Suprapubic skin (tissue), 4 donors: ENCODE measurements at places on chromosomes 1 and 21. TPM values are rescaled to one million over a fixed set of nuclear protein-coding genes. Genes with fewer than 3 reads are reported as not detected.

- no peak for DNase-seq
These were observed 45.0 kb upstream of the AIM2 start for GRCh38 chr1:159121526-159121925.

Gene PCSK9
- total RNA-seq, result 0.38 TPM

DNA sequence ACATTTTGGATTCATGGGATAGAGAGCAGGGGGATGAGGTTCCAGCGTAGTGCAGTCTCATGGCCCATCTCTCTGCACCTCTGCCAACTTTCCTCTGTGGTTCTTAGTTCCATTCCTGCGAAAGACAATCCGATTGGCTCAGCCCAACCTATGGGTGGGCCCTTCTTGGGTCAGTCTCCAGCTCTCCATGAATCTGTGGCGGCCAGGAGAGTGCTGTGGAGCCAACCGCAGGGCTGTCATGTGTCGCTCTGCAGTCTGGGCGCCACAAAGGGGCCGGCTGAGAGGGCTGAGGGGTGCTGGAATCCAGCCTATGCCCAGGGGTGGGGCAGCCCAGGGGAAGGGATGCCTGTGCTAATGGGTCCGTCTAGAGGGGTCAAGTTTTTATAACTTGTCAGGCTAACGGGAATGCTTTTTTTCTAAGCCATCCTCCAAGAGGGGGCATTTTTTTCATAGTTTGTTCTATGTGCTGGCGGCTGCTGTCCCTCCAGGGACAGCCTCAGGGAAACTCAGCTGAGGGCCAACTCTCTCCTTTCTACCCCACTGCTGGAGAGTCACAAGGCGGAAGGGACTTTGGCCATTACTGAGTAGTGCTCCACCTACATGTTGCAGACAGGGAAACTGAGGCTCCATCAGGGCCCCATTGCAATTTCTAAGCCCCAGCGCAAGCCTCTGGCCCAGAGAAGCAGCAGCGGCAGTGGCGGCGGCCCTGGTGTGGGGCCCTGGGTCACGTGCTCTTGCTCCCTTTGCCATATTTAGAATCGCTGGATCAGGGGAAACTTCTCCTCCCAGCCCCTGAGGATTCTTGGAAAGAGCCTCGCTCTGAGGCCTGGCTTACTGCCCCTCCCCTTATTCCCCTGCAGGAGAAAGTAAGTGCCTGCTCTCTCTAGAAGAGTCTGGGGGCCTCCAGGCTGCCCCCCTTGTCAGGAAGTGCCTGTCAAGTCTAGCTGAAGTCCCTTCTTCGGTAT lies 23.4 kb downstream of the KCNQ4 start:
- no peak for DNase-seq

DNA sequence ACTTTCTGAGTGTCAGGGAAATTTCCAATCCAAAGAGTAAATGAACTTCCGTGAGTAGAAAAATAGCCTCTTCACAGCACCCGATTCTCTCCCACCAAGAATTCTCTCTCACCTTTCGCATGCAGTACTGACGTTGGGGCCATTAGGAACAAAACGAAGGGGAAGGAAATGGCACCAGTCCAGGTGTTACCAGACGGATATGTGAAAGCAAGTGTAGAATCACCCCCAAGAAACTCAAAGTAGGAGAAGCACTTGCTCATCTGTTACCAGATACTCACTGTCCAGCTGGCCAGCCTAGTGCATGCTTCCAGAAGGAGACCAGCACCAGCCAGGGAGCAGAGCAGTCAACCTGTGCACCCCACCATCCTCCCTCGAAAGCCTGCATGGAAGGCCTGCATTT lies 55.1 kb downstream of the ITPKB start:
- DNase-seq, result no peak

Gene ACTN2
- not detected for total RNA-seq

DNA sequence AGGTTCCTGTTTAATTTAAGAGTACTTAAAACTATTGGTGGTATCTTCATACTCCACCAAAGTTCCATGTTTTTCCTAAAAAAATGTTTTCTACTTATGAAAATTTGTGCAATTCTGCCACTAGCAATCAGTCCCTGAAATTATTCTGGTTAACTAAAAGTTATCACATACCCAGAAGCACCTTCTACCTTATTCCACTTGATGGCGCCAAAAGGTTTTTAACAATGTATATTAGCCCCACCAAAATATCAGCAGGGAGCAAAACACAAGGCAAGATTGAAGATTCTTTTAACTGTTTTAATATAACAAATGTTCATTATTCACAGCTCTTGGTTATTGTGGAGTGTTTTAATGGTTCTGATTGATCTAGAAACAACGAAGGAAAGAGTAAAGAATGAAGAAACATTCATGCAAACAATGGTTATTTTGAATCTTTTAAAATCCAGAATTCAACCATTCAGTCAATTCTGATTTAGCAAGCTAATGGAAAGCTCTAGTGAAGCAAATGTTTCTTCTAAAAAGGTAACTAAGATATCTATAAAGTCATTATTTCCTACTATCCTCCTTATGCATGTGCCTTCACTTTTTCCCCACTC lies 67.2 kb downstream of the TTLL7 start:
- DNase-seq, result no peak

GRCh38 chr21:16058896-16059295 lies 329.1 kb downstream of the USP25 start:
- DNase-seq, result no peak

DNA sequence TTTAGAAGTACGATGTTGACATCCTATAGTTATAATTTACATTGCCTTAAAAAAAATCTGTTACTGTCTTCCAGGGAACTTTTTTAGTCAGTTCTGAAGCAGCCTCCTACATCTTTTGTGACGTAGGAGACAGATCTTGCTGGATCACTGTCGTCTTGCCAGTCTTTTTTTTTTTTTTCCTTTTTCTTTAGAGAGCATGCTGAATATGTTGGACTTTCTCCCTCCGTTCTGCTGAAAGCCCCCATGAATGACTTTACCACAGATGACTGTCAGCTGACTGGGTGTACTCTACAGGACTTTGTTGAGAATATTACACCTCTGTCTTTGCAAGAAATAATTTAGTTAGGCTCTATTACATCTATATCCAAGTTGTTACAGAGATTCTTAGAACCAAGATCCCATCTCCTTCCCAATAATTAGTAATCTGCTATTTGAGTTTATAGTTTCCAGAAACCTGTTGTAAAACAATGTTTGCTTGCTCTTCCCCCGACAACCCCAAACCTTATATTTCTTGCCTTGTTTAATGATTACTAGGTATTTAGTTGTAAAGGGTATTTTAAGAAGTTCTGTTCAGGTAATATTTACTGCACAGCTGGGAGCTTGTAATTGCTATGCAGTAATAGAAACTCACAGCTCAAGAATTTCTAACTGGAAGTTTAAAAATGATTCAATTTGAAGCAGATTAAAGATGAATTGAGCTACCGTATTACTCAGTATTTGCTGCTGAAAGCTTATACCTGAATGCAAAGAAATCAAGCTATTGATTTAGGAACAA lies 61.8 kb downstream of the RASAL2 start:
- no peak for DNase-seq

GRCh38 chr1:154857441-154858215 lies 12.5 kb downstream of the KCNN3 start:
- no peak for DNase-seq

GRCh38 chr1:218412171-218412570 lies 67.0 kb downstream of the TGFB2 start:
- DNase-seq, result no peak

Gene MFN2
- 146 TPM for total RNA-seq

DNA sequence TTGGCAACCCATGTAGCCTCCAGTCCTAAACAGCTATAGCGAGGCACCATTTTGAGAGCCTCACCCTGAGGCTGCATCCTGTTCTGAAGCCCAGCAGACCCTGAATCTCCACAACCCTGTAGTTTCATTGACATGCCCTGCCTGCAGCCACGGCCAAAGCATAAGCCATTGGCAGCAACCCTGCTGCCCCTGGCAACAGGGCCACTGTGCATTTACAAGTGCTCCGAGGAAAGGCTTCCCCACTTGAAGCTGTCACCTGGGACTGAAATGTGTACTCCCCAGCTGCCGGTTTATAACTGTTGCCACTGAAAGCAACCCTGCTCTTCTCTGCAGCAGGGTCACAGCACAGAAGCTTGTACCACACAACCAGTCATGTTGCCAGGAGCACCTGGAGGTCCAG lies 124.2 kb upstream of the OLFM3 start:
- DNase-seq, result no peak

DNA sequence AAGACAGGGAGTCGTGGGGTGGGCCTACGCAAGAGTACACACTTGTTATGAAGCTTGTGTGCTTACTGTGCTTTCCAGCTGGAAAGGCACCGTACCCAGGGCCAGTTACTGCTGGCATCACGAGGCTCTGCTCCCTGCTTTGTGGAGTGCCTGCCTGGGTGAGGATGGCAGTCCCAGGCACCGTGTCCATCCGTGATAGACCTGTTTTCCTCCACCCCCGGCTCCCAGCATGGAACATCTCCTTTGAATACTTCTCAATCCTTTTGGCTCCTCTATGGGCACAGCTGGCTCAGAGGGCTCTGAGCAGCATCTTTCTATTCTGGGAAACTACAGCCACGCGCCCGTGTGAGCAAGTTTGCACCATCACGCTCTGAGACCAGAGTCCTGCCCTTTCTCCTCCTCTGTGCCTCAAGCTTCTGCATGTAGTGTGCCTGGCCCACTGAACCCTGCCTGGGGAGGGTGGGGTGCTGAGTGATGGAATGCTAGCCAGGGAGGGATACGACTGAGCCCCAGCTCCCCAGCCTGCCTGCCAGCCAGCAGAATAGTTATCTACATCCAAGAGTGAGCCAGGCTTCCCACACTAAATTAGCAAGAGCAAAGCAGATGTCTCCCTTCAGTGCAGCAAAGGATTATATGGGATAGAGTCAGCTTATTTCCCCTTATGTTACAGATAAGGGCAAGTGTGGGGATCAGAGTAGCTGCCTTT lies 7.1 kb upstream of the TNR start:
- no peak for DNase-seq

GRCh38 chr1:24911651-24912155 lies 18.4 kb downstream of the RUNX3 start:
- no peak for DNase-seq

Gene SPAG17
- total RNA-seq, result 2.3 TPM

Gene C2CD4D
- 7.3 TPM for total RNA-seq

DNA sequence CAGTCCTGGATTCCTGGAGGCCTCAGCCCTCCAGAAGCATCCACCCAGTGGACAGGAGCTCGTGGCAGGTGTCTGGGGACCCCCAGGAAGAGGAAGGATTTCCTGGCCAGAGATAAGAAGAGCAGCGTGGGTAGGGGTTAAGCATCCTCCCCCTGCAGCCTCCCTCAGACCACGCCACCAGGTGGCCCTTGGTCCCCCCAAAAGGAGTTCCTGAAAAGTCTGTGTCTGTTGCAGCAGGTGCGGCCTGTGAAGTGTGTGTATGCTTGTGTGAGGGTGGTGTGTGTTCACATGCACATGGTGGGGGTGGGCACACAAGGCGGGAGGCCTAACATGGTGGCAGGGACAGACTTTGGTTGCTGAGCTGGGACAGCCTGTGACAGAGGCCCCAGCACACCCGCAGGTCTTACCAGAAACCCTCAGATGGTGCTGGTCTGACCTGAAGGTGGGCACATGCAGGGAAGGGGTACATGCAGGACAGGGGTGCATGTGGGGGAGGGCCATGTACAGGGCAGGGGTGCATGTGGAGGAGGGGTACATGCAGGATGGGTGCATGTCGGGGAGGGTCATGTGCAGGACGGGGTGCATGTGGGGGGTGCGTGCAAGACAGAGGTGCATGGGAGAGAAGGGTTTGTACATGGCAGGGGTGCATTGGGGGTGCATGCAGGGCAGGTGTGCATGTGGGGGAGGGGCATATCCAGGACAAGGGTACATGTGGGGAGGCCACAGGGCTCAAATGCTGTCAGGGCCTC lies 18.2 kb upstream of the RUNX3 start:
- no peak for DNase-seq

GRCh38 chr1:197081117-197081753 lies 14.2 kb upstream of the F13B start:
- DNase-seq, result no peak

- no peak for DNase-seq
These were observed 82.0 kb downstream of the KCNK1 start for GRCh38 chr1:233695901-233696300.

DNA sequence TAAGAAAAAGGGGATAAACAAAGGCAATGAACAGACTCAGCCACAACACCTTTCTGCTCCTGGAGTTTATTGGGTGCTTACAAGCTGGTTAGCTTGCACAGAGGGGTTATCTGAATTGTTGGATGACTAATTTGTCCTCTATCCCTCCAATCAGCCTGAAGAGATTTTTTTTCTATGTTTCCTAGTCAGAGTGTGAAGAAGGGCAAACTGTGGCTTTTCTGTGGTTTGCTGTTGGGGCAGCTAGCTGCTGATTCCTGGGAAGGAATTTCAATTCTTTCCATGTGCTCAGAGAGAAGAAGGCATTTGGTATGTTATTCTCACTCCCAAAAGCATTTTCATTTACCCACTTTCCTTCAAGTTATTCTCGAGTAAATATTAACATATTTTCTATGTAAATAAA lies 48.6 kb downstream of the PCP4 start:
- no peak for DNase-seq

Gene LDLRAD2
- 0.13 TPM for total RNA-seq
